ENCODE measurements at places on chromosomes 4 and X.

- no peak for DNase-seq
Observed at GRCh38 chr4:157075811-157076577, at the start of gene GLRB. Gene GLRB, plus strand, starts transcription at chr4:157076150. Its CDS starts 1,875 bp downstream, at chr4:157078025.

DNA sequence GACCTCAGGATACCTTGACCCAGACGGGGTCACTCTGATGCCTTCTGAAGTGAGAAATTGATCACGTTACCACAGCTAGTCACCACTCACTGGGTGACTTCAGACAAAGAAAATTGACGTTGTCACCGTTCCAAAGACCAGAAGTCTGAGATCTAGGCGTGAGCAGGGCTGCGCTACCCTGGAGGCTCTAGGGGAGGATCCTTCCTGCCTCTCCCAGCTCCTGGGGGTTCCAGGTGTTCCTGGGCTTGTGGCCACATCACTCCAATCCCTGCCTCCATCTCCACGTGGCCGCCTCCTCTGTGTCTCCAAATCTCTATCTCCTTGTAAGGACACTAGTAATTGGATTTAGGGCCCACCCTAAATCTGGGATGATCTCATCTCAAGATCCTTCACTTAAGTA lies 48.9 kb upstream of the CD99 start:
- DNase-seq: no peak

DNA sequence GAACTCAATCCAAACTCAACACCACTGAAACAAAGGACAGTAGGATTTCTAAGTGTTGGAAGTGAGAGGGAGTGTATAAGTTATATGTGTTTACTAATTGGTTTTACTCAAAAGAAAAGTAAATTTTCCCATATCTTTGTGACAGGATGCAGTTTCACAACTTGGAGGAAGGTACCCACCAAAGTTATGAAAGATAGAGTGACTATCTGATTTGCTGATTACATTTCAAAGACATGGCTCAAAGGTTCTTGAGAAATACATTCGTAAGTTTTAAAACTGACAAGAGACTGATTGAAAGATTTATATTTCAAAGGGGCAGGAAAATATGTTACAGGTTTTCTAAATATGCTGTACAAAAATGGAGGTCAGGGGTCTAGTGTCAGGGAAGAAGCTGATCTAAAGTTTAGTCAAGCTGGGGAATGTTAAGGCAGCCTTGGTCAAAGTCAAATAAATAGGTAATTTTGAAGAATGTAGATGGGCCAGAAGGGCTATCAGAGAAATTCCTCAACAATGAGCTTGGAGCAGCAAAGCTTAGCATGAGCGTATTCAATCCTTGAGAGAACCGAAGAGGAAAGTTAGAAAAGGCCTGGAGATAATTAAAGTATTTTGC lies 9.7 kb upstream of the COMMD8 start:
- no peak for DNase-seq

- no peak for DNase-seq
Observed at GRCh38 chr4:4881432-4881831, 22.0 kb downstream of the MSX1 start.

DNA sequence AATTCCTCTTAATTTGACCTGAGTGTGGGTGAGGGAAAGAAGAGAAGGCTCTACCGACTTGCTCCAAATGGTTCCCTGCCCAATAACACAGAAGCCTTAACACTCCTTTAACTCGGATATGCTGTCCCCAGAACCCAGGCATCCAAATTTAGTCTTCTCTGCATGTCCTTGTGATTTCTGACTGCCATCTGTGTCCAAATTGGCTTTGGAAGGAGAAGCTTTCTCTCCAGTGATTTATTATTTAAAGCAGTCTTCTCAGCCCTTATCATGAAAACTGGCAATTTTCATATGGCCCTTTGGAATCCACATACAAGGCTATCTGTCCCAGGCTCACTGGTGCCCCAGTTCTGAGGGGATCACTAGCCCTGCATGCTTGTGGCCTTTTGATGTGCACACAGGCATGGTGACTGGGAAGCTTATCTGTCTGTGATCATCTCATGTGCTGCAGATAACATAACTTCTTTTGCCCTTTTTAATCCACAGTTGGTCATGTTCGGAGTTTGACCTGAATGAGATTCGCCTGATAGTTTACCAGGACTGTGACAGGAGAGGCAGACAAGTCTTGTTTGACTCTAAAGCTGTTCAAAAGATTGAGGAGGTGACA lies 56.7 kb downstream of the FNIP2 start:
- DNase-seq: no peak

GRCh38 chrX:40688929-40689328 lies 41.6 kb upstream of the CXorf38 start:
- no peak for DNase-seq

DNA sequence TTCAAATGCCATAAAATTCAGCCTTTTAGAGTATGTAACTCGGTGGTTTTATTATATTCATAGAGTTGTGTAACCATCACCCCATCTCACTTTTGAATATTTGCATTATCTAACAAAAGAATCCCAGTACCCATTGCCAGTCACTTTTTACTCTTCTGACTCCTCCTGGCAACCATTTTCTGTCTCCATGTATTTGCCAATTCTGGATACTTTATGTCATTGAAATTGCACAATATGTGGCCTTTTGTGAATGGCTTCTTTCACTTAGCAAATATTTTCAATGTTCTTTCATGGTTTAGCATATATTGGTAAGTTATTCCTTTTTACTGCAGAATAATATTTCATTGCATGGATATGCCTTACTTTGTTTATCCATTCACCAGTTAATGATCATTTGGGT lies 79.9 kb downstream of the SLIT2 start:
- no peak for DNase-seq

GRCh38 chr4:179867300-179867878 lies 2375.8 kb upstream of the TENM3 start:
- no peak for DNase-seq

- DNase-seq: no peak
Observed at GRCh38 chr4:78606530-78607095, 55.0 kb downstream of the ANXA3 start.

GRCh38 chr4:40306976-40307375 lies 28.2 kb upstream of the CHRNA9 start:
- DNase-seq: no peak

- DNase-seq: no peak
Observed at GRCh38 chr4:127309369-127310102, 323.2 kb upstream of the INTU start.

DNA sequence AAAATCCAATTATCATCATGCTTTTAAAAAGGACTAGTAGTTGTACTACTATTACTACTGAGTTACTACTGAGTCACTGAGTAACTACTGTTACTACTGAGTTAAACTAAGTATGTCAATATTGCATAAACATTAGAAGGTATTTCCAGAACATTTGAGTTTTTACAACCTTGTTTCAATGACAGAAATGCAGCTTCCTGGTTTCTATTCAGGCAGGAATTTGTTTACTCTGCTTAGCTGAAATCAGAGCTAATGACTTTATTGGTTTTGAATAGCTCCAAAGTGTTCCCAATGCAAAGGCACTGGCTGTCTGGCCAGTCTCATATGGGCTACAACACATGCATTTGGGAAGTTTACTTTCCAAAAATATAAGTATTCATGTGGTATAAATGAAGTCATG lies 12.0 kb downstream of the RPS6KA6 start:
- DNase-seq: no peak

GRCh38 chr4:612052-612748 lies 13.2 kb upstream of the PDE6B start:
- peak; percentile 41 for DNase-seq

GRCh38 chrX:74349387-74349786 lies 45.4 kb downstream of the ZCCHC13 start:
- DNase-seq: no peak

DNA sequence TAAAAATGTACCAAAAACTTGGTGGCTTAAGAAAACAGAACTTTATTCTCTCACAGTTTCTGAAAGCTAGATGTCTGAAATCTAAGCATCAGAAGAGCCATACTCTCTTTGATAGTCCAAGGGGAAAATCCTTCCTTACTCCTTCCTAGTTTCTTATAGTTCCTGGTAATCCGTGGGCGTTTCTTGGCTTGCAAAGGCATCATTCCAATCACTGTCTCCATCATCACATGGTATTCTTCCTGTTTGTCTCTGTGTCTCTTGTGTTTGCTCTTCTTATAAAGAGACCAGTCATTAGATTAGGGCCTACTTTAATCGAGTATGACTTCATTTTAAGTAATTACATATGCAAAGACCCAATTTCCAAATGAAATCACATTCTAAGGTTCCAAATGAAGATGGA lies 118.9 kb upstream of the FSTL5 start:
- DNase-seq: no peak

GRCh38 chr4:120837656-120838055 lies 84.9 kb downstream of the PRDM5 start:
- no peak for DNase-seq

DNA sequence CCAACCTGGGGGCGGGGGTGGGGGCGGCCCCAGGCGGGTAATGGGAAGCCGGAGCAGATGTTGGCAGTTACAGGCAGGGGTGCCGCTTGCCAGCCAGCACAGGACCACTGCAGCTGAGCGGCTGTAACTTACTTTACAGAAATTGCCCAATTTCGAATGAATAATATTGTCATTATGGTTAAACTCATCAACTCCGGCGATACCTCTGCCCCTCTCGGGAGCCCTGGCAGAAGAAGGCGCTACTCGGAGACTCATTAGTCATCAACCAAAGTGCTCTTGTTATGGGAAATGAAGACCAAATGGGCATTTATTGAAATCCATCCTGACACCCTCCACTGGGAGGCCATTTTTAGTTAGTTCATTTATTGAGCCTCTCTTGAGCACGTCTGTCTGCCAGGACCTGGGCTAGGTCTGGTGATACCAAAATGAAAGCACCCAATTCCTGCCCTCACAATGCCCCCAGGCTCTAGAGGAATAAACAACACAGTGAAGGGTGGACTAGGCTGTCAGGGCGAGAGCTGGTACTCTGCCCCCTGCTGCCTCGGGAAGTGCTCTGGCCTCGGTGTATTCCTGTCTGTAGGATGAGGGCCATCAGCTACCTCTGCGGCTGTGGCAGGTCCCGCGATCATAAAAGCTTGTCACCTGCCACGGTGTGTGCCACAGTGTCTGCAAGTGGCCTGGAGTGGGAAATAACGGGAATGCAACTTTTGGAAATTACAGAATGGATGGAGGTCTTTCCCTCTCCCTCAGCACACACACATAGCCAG lies 159.1 kb upstream of the PSAPL1 start:
- no peak for DNase-seq

- no peak for DNase-seq
Observed at GRCh38 chr4:104330125-104330905, 164.4 kb downstream of the CXXC4 start.

- DNase-seq: no peak
Observed at GRCh38 chrX:15676886-15677285, 12.3 kb upstream of the CLTRN start.

DNA sequence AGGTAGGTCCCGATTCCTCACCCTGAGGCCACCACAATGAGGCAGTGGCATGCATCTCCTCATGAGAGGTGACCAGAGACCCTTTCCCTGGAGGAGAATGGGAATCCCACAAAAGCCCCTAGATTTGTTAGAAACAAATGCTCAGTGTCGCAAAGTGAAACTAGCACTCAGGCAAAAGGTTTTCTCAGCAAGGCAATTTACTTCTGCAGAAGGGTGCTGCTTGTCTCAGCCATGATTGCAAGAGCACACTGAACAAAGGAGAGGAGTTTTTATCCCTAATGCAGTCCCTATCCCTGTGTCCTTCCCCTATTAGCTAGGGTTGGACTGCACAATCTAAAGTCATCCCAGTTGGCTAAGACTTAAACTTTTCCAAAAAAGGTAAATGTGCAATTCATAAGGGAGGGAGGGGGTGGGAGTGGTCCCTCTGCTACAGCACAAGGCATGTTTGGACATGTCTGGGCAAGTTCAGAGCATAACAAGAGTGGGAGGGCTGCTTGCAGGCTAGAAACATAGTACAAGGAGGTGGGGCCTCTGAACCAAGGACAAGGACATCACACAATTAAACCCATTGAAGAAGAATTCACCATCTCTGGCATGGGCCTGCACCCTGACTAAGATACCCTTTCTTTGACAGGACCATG lies 185.3 kb downstream of the CCNG2 start:
- no peak for DNase-seq

DNA sequence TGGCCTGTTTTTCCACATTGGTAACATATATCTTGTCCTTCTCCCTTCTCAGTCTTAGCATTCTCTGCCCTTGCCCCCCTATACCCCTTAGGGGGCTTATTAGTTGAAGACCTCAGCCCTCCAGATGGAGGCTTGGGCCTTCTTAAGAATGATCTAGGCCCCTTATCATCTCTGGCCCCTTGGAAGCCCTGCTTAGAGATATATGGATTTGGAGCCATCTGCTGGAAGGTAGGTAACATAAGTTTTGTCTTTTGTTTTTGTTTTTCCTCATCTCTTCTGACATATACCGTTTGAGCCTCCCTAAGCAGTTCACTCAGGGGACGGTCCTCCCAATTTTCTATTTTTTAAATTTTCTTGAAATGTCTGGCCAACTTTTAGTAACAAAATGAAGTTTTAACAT lies 48.3 kb upstream of the NAP1L2 start:
- no peak for DNase-seq

DNA sequence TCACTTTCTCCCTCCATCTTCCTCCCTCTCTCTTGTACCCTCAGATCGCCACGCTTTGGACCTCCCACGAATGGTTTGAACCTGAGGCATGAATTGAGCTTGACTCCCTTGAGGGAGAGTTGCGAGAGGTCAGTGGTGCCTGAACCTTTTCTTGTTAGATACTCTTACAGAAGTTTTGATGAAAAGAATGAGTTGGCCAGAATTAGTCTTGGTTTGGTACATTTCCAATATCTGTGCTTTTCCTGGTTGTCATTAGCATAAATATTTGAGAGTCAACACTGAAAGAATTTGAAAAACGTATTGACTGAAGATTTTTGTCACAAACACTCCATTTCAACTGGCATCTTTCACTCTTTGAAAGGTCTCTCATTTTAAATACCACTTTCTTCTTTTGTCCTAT lies 510.6 kb upstream of the DIPK2B start:
- DNase-seq: no peak

- no peak for DNase-seq
Observed at GRCh38 chr4:144174401-144175067, 34.0 kb upstream of the GYPA start.

DNA sequence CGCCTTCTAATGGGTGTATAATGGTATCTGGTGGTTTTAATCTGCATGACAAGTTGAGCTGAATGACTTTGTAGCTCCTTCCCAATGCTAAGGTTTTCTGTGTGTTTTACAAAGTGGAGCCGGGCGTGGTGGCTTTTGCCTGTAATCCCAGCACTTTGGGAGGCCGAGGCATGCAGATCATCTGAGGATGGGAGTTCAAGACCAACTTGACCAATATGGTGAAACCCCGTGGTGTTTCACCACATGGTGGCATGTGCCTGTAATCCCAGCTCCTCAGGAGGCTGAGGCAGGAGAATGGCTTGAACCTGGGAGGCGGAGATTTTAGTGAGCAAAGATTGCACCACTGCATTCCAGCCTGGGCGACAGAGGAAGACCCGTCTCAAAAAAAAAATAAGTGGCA lies 28.9 kb downstream of the ARFIP1 start:
- DNase-seq: no peak

All from activated effector memory CD4-positive, alpha-beta T cell treated with anti-CD3 and anti-CD28 coated beads, Interleukin-2, amount 50 U/mL, for 16 hours (primary cell).